SK-MEL-5 (cell line): ENCODE measurements at places on chromosomes 1 and 21.
A peak's percentile ranks its signal among the peaks of the same experiment; 100 is the strongest.

DNA sequence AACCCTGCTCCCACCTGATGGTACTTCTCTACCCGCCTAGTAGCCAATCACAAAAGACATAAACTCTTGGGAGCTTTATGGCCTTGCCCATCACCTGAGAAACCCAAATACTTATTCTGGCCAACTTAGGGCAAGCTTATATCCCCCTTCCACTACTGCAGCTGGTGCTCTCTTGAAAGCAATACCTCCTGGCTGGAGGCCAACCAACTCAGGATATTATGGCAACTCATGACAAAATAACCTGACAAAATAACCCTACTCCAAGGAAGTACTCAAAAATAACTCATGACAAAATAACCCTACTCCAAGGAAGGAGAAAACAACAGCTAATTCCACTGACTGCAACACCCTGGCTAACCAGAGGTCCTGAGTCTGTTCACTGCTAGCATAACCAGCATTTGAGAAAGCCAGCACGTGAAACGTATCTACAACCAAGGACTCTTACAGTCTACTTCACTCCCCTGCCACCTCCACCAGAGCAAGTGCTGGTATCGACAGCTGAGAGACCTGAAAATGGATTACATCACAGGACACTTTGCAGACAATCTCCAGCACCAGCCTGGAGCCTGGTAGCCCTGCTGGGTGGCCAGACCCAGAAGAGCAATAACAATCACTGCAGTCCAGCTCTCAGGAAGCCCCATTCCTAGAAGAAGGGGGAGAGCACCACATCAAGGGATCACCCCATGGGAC, 179.9 kb downstream of the COL24A1 start:
- DNase-seq, result no peak

GRCh38 chr1:68057564-68057963, 7.1 kb upstream of the DIRAS3 start:
- DNase-seq, result peak; percentile 6

DNA sequence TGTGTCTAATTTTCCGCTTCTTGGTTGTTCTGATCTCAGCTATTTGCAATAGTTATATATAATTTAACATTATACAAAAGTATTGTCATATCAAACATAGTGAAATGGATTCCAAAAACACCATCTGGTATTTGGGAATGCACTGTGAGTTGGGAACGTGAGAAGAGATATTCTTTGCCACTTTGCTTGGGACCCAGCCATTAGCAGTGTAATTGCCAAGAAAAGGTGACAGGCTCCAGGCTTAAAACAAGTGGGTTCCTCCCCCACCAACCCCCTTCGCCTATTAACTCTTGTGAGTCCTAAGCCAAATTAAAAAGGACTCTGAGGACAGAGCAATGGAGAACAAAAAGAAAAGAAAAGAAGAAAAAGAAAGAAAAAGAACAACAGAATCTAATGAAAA, 186.7 kb upstream of the NFIA start:
- no peak for DNase-seq

DNA sequence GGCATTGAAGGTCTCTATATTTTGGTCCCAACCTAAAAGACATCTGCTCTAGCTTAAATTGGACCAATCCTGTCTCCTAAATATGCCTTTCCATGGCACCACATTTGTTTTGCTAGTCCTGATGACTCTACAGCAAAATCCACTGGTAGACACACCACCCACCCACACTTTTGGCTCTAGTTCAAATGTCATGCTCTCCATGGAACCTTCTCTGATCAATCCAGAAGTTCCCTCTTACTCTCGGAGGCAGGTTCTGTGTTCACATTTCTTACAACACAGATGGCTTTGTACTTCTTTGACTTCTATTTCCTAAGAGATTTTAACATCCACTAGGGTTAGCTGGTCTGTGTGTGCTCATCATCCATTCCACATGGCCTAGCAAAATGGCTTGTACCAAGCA, 151.3 kb downstream of the APP start:
- no peak for DNase-seq

GRCh38 chr1:201126832-201127754, at the start of gene ASCL5:
TSS of gene ASCL5 (minus strand) at chr1:201127184. CDS start at chr1:201115372, 11,812 bp downstream.
- no peak for DNase-seq

- no peak for DNase-seq
Measured at GRCh38 chr1:212551929-212552328, 56.6 kb upstream of the ATF3 start.

GRCh38 chr1:67704351-67704750, 19.4 kb downstream of the GADD45A start:
- no peak for DNase-seq

DNA sequence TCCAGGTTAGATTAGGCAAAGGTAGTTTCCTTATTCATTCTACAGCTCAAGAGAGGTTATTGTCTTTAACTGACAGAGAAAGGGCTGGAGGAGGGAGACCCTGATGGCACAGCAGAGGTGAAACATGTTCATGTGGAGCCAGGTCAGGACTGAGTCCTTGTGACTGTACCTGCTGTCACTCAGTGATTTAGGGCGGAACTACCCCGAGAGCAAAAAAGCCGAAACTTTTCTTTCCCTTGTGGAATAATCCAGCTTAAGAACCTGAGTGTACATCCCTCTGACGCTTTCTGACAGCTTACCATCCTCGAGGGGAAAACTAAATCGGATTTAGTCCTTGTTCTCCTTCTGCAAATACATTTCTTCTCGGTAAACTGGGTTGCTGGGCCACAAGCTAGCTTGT, 273.2 kb downstream of the BACH1 start:
- no peak for DNase-seq

DNA sequence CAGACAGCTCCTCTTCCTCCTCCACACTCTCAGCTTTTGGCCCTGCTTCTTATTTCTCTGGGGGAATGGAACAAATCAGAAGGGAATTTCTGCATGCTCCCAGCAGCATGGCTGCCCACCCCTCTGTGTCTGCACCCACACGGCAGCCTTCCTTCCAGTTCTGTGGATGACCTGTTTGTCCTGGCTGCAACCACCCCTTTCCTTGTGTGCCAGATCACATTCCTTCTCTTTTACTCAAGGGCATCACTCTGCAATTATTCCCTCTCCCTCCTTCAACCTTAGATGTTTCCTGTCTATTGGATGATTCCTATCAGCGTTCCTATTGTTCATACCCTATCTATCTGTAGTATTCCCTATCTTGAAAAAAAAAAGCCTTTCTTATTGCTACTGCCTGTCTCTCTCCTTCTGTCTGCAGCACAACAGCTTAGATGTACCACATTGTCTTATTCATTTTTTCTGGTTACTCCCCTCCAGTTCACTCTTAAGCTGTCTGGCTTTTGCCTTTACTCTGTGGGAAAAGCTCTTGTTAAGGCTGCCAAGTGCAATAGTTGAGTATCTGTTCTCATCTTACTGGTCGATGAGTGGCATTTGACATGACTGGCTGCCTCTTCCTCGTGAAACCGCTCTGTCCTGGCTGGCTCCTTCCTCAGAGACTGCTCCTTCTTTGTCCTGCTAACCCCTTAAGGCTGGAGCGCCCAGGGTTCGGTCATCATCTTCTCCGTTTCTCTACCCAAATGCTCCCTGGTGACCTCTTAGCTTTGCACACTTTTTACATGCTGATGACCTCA, 351.1 kb downstream of the CAMTA1 start:
- DNase-seq, result no peak

- no peak for DNase-seq
Measured at GRCh38 chr21:14239281-14239680, 23.3 kb downstream of the RBM11 start.

DNA sequence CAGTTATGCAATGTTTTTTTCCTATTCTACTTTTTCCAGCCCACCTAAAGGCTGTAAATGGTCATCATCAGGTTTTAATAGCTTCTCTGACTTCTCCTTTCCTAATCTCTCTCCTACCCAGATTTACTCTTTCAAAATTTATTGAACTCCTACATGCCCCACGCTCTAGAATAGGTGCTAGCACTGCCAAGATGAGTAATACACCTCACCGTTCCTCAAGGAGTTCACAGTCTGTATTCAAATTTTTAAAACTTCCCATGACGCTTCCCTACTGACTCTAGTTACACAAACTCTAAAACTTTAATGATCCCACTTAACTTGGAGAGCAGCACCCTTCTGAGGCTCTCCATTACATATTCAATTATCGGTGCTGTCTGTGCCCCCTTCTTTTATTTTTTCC, 51.6 kb downstream of the ALG14 start:
- no peak for DNase-seq

DNA sequence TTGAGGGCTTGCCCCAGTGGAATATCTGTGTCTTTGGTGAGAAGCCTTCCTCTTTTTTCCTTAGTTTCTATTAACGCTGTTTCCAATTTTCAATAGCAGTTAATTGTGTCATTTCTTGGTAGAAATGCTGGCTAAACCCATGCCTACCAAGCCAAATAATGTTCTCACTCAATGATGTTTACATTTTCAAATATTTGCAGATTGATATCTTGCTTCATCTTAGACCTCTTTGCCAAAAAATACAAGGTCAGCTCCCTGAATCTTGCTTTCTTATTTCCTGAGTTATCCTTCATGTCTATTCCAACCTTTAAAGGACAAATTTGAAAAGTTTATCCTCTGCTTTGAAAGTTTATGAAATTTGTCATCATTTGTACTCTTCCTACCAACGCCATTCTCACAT, 5.1 kb downstream of the KCNJ15 start:
- DNase-seq, result no peak

DNA sequence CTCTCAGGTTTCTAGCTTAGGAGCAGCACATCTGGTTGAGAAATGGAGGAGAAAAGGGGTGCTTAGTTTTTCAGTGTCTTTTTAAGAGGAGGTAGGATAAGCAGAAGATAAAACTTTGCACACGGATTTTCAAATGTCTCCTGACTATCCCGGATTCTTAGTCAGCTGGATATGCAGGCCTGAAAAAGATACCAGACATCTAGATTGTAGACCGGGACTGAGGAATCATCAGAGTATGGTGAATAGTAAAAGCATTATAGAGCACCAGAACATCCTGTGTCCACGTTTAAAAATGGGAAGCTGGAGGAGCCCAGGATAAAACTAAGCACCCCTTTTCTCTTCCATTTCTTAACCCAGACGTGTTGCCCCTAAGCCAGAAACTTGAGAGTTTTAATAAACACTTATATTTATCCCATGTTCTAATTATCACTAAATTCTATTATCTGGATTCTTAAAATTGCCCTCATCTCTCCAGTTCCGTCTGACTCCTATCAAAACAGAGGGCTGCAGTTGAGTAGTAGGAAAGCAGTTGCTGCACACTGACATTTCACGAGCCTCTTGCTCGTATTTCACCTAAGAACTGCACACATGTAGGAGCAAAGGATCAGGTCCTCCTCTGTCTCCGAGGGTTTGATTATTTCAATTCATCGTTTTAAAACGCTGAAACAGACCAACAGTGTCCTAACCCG, 609 bp downstream of the PIGK start:
- DNase-seq, result no peak

DNA sequence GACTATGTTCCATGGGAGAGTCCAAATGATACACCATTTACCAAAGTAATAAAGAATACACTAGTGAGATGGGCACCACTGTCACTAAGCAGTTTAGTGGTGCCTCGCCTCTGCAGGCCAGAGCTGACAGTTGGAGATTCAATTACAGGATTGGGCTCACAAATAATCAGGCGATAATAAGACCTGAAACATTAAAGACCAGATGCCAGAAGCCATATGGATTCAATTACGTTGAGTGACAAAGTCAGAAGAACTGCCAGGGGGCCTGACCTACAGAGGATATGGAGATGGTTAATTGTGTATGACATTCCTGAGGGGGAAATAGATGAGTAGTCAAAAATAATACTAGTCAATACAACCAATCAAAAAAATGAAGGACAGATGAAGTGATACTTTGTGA, 65.2 kb upstream of the ST6GALNAC5 start:
- DNase-seq, result no peak

DNA sequence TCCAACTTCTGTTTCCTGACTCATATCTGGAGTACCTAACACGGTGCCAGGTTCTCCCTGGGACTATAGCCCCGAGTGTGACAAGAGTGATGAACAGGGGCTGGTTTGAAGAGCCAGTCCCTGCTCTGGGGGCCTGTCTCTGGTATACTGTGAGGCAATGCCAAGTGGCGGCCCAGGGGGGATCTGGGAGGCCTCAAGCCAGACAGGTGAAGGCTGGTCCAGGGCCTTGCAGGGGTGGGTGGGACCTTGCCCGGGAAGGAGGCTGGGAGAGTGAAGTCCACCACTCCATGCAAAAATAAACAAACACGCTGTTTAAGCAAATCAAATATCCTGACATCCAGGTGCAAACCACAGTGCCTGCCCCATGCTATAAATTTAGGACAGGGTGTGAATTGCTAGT, 6.8 kb upstream of the PLXNA2 start:
- no peak for DNase-seq

GRCh38 chr1:76793594-76793993, 73.7 kb upstream of the ST6GALNAC5 start:
- DNase-seq, result no peak

GRCh38 chr1:75079538-75080290, 54.5 kb upstream of the LHX8 start:
- peak; percentile 23 for DNase-seq

DNA sequence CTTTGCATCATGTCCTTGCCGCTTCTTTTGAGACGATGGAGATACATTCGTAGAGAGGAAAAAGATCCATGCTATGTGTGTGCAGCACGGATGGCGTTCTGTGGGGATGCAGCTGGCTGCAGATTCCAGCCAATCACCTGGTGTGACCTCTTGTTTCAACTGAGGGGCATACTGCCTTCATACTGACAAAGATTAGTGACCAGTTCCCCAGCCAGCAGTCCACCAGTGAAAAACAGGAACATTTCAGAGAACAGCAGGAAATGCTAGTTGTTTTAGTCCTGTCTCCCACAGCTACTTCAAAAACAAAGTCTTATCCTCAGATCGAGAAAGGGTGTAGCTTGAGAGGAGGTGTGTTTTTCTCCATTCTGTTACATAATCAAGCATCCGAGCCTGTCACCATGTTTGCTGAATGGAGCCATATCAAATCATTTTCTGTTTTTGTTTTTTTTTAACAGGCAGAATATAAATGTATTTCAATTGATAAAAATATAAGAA, 255.7 kb upstream of the FMN2 start:
- DNase-seq, result no peak

GRCh38 chr1:109883248-109883955, 27.2 kb upstream of the CSF1 start:
- no peak for DNase-seq

DNA sequence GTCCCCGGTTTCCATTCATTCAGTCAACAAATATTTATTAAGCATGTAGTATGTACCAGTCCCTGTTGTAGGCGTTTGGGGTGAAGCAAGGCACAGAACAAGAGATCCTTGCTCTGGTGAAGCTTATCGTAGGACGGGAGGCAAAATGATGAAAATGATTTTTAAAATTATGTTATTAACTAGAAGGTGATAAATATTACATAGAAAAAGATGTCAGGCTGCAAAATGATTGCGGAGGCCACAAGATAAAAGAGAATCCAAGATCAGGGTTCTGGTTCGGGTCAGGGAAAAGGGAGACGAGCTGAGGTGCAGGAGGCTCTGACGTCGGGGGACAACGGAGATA, 602 bp upstream of the CGN start:
- no peak for DNase-seq
